ENCODE measurements at places on chromosomes 16 and 17.

- DNase-seq = no peak
Observed at GRCh38 chr17:81516439-81516838, 3.8 kb upstream of the ACTG1 start.

GRCh38 chr16:80231888-80232287, 308.9 kb upstream of the DYNLRB2 start:
- peak; percentile 91 for DNase-seq

DNA sequence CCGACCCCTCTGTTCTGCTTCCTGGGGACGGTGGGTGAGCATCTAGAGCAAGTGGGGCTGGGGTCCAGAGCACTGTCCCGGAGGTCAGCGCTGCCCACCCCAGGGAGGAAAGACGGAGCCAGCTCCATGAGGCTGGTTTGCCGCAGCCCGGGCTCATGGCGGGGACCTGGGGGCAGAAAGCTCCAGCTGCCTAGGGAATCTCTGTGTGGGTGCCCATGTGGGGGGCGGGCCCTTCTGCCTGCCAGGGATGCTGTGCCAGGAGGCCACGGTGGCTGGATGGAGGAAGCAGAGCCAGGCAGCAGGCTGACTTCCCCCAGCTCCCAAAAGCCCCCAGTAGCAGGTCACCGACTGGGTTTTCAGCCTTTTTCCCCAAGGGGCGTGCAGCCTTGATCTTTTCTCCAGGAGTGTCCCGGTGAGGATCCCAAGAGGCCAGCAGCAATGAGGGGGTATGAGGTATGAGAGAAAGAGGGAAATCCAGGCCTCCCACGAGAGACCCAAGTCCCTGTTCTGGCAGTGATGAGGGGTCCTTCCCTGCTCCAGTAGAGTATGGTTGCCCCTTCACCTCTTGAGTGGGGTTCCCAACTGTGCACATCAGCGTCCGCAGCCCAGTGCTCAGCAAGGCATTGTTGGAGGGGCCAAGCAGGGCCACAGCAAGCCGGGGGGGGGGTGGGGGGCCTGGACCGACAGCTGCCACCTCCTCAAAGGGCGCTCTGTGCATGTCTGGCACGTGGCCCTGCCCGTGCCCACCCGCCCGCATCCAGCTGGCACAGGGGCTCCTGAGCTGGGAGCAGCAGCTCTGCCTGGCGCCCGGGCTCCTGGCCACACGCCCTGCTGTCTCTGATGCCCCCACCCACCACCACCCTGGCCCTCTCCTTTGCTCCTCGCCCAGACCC, 15.6 kb upstream of the BCAR1 start:
- no peak for DNase-seq

DNA sequence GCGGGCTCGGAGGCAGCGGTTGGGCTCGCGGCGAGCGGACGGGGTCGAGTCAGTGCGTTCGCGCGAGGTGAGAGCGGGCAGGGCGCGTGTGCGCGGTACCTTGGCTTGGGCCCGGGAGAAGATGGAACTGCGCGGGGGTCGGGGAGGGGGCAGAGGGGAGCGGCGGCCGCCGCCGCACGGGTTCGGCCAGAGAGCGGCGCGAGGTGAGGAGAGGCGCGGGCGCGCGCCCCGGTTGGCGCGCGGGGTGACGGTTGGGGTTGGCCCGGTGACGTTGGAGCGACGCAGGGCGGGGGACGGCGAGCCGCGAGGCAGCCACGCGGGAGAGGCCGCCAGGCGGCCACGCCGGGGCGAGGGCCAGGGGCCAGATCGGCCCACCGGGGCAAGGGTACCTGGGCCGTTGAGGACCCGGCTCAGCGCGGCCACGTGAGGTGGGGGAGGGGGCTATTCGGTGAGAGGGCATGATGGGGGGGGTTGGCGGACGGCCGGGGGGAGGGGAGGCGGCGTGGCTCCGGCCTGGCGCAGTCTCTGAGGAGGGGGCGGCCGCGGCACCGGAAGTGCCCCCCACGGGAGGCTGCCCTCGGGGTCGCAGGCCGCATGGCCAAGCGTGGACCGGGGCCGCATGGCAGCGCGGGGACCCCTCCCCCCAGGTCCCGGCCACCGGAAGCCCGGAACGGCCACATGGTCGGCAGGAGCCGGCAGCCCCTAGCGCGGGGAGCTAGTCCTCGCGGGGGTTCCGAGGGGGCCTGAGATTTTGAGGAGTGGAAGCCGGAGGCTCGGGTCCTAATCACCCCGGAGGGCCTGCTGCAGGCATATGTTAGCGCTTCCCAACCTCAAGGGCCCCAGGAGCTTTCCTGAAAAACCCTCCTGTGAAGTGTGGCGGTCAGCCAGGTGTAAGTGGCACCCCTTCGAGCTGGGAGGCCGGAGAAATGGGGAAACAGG, 527 bp downstream of the EIF5A start:
- DNase-seq = peak; percentile 22

DNA sequence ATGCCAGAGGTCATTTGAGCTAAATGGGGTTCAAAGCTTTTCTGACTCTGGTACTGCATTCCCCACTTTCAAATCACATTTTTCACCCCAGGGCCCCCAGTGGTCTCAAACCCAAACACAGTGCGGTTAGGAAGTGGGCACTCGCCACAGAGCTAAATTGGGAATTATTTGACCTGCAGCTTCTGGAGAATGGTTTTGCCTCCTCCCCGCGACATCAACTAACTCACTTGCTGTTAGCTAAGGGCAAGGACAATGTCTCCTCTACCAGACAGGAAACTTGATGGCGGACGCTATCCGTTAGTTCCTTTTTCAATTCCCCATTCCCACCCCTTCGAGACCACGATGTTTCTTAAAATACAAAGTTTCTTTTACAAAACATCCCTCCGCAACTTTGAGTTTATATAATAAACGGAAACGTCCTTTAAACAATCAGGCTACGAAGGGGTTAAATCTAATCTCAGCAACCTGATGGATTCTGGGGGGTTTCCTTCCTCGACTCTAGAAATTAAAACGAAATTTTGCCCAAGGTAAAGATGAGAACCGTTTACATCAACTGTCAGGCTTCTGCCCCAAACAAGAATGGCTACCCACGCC, 500 bp upstream of the KAT7 start:
- DNase-seq = no peak

GRCh38 chr17:17440938-17441675, 35.7 kb upstream of the MED9 start:
- DNase-seq = no peak

All from M059J (cell line).